ENCODE measurements at places on chromosomes 2 and 18.

GRCh38 chr2:39394516-39394961, 42.5 kb downstream of the MAP4K3 start:
- DNase-seq: no peak

DNA sequence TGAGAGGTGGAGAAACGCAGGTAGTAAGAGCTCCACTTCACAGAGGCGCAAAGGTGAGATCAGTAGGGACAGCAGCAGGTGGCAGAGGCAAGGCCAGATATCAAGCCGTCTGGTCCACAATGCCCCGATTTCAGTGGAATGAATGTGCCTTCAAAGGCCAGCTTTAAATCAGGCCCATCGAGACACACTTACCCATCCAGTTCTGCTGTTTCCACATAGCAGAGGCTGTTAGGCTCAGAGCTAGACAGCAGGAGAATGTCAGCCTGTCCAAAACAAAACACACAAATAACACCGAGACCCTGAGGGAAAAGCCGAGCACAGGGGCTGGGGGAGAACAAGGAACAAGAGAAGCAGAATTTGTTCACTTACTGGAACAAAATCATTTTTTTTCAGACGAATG, 75.8 kb upstream of the NARS1 start:
- no peak for DNase-seq

- no peak for DNase-seq
Observed at GRCh38 chr2:12776521-12776961, 59.8 kb downstream of the TRIB2 start.

- DNase-seq: no peak
Observed at GRCh38 chr2:98768384-98769113, 37.6 kb upstream of the MGAT4A start.

DNA sequence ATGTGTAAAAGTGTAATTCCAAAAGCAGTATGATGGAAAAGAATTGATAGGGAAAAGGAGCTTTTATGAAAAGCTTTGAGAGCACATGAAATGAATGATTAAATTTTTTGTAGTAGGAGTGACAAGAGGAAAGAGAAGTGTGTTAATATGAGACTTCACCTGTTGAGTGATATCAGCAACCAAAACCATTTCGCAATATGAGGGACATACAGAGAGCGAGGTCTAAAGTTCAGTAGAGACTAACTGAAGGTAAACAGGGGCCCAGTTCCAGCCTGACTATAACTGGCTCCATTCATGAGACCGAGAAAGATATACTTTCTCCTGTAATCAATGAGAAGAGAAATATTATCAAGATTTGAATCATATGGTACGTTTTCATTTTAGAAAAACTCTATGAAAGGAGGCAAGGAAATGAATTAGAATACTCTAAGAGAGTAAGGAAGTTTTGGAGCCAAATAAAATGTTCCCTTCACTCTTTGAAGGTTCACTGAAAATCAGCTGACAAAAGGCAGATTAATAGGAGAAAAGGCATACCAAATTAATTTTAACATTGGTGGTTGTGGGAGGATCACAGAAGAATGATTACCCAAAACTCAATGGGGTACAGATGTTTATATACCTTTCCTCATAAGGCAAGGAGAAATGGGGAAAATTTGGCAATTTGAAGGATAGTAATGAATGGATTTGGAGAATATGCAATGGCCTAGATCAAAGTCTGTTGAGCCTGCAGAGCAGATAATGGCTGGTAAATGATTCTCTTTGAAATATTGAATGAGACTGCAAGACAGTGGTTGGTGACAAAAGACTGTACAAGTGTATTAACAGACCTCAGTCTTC, 932.2 kb downstream of the TDRD15 start:
- DNase-seq: no peak

DNA sequence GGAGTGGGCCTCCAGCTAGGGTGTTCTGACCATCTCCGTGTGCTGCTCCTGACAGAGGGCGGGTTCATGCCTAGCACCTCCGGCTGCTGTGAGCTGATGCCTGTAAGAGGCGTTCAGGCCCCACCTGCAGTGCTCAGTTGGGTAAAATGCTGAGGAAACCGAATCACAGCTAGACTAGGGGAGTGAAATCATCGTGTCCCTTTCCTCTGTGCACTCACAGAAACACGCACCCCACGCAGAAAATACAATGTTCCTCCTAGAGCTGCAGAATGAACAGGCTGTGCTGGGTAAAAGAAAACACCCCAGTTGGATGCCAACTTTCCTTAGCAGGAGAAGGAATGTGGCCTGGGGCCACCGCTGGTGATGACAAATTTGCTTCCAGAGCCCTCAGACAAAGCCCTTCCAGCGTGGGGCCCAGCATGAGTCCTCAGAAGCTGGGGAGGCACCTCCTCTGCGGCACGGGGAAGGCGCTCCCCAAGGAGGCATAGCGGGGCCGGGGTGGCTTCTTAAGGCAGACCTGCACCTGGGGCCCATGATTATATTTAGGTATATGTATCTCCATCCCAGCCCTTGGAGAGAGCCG, 16.3 kb upstream of the ARHGEF4 start:
- no peak for DNase-seq

DNA sequence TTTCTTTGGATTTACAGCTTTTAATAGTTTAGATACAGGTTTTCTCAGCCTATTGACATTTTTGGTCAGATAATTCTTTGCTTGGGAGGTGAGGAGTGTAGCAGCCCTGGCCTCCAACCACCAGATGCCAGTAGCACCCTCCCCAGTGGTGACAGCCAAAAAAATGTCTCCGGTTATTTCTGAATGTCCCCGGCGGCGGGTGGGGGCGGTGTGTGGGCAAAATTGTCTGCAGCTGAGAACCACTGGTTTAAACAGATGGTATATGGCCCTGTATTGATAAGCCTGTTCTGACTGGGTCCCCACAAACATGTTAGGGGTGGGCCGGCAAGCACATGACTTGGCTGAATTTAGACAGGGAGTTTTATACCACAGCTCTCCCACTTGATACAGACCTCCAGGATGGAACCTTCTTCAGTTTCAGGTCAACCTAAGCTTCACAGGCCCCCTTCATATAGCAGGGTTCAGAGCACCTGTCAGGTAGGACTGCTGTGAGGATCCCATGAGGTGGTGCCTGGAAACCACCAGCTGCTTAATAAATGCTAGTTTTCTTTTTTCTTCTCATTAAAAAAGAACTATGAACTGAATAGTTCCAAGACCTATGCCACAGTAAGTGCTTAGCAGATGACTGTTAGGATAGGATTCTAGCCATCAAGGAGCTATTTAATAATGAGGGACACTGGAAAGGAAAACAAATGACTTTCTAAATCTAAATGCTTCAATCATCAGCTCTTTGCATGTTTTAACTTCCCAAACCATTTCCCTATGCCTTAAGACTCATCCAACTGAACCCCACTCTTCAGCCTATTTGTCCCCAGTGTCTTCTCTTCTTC, 18.1 kb downstream of the LPIN2 start:
- peak; percentile 50 for DNase-seq

GRCh38 chr2:17539611-17540092, 844 bp upstream of the VSNL1 start:
- no peak for DNase-seq

DNA sequence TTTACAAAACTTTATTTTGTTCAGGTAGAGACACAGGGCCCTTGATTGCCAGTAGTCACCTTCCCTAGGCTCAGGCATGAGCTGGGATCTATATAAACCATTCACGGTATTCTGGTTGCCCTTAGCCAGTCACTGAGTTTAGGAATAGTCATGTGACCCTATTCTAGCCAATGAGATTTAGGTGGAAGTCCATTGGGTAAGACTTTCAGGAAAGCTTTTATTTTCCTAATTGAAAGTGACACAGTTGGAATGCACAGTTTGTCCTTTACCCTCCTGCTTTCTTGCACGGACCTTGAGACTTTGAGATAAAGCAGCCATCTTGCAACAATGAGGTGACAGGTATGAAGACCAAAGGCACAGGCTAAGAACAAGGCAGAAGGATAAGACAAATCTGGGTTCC, 21.5 kb downstream of the SLC4A5 start:
- no peak for DNase-seq

- no peak for DNase-seq
Observed at GRCh38 chr2:176804392-176804791, 408.2 kb upstream of the HNRNPA3 start.

DNA sequence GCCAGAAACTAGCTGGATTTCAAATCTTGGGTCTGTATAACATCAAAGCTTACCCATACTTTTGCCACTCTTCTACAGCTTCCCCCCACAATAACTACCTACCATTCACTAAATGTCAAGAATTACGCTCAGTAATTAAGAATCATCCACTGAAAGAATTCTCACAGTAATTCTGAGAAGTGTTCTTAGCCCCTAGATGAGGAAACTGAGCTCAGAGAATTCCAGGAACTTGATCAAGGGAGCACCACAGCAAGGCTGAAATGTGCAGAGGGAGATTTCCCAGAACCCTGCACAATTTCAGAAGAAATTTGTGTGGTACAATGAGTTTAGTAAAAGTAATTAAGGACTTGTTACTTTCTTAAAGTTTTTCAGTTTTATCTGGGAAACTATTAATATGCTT, 194.5 kb upstream of the STK17B start:
- no peak for DNase-seq

- DNase-seq: no peak
Observed at GRCh38 chr2:100004348-100004884, 138.0 kb downstream of the AFF3 start.

- DNase-seq: no peak
Observed at GRCh38 chr18:42268186-42268725, 313.2 kb downstream of the PIK3C3 start.

GRCh38 chr2:77397763-77398162, 124.4 kb downstream of the LRRTM4 start:
- DNase-seq: no peak

DNA sequence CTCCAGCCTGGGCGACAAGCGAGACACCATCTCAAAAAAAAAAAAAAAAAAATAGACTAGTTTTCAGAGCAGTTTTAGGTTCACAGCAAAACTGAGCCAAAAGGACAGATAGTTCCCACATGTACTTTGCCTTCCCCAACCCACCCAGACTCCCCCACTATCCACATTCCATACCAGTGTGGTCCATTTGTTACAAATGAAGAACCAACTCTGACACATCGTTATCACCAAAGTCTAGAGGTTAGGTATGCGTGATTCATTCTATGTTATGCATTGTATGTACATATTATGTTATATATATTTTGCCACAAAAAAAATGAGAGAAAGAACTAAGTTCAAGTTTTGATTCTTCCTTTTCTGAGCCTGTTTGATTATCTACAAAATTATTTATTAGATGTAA, 3.5 kb downstream of the DUSP11 start:
- DNase-seq: no peak

DNA sequence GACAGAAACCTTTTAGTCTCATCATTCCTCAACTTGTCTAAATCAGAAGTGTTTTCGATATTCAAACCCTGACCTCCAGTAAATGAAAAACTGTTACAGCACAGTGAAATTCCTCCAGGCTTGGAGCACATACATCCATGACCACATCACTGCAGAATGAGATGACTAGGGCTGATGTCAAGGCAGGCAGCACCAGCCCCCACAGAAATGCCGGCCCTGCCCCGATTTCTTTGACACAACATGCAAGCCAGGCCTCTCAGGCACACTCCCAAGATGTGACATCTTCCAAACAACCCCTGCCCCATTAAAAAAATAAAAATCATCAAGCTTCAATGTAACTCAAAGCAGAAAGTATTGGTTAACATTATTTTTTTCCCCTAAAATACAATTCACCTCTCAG, 103.3 kb downstream of the CTAGE1 start:
- no peak for DNase-seq

GRCh38 chr2:132632000-132632649, 37.9 kb downstream of the LYPD1 start:
- no peak for DNase-seq

DNA sequence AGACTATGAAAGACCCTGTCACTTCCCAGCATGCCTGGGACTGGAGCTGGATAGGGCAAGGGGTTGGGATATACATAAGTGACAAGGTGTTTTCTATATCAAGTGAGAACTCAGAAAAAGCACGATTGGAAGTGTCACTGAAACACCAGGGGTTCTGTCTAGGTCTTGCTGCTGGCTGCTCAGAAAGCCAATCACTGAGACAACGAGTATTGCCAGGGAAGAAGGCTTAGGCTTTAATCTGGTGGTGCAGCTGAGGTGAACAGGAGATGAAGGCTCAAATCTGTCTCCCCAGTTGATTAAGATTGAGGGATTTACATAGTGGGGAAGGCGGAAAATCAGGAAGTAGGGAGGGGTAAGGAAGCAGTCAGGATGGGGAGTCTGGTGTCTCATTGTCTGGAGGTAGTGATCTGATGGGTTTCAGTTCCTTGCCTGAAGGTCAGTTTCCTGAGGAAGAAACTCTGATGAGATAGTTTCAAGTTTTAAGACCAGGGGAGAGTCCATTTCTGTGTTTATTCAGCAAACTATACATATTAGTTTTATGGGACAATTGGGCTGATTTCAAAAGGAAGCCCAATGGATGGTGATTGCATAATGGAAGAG, 3.5 kb upstream of the C2orf74 start:
- DNase-seq: no peak

DNA sequence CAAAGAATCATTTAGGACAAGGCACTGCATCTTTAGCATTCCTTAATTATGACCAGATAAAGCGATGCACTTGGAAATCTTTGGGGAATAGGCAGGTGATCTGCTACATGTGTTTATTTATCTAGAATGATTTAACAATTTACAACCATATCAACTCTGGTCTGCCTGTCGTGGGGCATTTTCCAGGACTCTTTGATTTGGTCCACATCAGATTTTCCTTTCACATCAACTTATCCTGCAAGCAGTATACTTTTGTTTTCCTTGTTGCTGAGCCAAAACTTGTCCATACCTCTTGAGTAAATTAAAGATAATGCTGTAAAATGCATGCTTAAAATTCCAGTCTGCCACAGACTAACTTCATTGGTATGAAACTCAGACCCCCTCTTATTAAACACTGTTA, 312.4 kb upstream of the TCF4 start:
- DNase-seq: no peak

GRCh38 chr2:52934323-52934898, 833.2 kb upstream of the CHAC2 start:
- no peak for DNase-seq

DNA sequence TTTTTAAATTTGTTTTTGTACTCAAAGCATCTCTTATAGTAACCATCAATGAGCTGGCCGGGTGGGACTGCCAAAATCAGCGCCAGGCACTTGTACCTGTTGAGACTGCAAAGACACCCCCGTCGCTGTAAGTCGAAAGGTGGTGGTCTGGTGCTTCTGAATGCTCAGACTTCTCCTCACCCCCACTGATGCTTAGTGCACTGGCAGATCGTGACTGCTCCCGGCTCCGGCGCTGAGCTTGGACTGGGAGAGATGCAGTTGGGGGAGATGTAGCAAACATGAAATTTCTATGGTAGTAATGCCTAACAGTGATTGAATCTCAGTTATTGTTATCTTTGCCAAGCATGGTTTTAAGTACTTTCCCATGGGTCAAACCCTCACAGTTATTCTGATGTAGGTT, 80.6 kb downstream of the RIF1 start:
- DNase-seq: no peak
